ENCODE measurements at places on chromosomes 2 and 18.

- no peak for DNase-seq
Measured at GRCh38 chr2:133633881-133634409, 65.7 kb upstream of the NCKAP5 start.

DNA sequence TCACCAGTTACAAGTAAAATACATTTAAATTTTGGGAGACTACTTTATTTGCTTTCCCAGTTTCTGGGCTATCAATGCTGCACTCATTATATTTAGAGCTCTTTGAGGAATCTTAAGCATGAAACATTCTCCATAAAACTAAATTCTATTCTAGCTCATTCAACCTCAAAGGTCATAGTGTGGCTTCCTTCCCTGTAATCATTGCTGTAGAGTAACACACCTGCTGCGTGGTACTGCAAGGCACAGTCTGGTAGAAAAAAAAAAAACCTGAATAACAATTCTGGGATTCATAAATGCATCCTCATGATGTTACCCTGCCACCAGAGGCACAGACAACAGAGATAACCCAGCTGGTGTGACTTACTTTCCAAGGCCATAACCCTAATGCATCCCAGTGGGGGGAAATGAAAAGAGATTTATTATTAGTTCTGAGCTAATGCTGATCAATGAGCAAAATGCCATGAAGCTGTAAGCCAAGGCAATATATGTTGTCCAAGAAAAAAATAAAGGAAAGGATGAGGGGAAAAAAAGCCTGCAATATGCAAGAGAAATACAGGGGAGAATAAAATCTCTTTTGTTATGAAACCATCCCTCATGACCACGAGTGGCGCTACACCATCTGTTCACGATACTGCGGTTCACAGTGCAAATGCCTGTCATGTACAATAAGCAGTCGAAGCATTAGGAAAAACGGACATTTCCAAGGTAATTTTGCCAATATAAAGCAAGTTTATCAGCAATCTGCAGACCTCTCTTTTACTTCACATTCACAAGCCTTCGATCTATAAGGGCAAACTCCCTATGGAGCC is 1481.6 kb upstream of the PIK3C3 start:
- DNase-seq, result no peak

DNA sequence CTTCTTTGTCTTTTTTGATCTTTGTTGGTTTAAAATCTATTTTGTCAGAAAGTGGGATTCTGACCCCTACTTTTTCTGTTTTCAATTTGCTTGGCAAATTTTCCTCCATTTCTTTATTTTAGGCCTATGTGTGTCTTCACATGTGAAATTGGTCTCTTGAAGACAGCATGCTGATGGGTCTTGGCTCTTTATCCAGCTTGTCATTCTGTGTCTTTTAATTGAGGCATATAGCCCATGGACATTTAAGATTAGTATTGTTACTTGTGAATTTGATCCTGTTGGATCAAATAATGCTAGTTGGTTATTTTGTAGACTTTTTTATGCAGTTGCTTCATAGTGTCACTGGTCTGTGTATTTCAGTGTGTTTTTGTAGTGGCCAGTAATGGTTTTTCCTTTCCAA is 26.3 kb upstream of the DSG1 start:
- DNase-seq, result no peak

- DNase-seq, result no peak
Measured at GRCh38 chr18:48428475-48429177, 19.4 kb upstream of the ZBTB7C start.

DNA sequence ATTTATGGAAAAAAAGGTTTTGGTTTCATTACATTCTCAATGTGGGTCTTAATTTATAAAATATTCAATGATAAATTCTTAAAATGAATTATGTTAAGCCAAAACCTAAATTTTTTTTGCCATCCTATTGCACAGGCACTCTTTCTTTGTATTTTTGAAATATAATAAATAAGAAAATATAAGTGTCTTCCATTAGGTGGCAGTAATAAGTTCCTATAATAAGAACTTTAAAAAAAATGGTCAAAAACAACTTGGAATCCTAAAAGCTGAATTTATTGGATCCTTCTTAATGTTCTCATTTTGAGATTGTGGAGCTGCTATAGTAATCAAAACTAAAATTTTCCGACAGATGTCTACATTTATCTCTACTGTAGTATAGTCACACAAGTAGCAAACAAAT is 5.7 kb downstream of the CALCRL start:
- no peak for DNase-seq

DNA sequence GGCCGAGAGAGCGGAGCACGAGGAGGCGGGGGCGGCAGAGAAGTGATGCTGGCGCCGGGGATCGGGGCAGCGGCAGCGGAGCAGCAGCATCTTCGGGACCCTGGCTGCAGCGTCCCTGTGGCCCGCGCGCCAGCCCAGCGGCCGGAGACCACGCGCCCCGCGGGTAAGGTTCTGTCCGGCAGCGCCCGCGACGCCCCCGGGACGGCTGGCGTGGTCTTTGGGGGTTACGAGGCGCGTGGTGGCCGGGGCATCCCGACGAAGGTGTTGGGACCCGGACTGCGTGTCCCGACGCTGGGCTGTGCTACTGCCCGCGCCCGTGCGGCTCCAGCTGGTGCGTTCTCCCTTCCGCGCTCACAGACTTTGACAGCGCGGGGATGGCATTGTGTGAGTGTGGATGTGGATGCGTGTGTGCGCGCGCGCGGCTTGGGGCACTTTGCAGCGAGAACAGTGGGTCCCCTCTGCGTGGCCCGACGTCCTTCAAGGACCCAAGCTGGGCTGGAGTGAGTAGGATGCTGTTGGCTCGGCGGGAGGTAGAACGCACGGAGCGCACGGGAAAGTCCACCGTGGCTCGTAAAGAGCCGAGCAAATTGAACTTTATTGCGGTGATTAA is 405.0 kb downstream of the XIRP2 start:
- no peak for DNase-seq

- no peak for DNase-seq
Measured at GRCh38 chr2:118858485-118859156, 11.2 kb upstream of the EN1 start.

- no peak for DNase-seq
Measured at GRCh38 chr2:164597983-164598382, 23.3 kb downstream of the GRB14 start.

- no peak for DNase-seq
Measured at GRCh38 chr18:38025433-38026038, 459.9 kb upstream of the CELF4 start.

DNA sequence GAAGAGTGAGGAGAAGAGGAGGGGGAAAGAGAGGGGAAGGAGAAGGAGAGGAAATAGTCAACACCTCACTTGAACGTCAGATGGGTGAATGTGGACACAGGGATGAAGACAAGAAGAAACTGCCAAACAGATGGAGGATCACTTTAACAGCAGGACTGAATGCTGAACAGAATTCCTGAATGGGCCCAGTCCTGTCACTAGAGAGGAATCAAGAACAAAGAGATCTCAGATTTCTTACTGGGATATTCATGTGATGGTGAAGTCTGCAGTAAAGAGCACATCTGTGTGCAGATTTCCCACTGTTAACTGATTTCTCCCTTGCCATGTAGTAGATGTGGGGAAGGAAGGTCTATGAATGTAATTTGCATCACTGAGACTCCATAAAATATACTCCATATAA is 135.4 kb downstream of the L3MBTL4 start:
- no peak for DNase-seq

- DNase-seq, result peak; percentile 99
Measured at GRCh38 chr18:35040988-35041814, at the start of gene MAPRE2. MAPRE2 (plus strand) TSS chr18:35041413; CDS start chr18:35041540, 127 bp downstream.

- no peak for DNase-seq
Measured at GRCh38 chr2:43324259-43325106, 98.1 kb upstream of the ZFP36L2 start.

GRCh38 chr2:70440621-70441020 is 113.0 kb downstream of the TGFA start:
- DNase-seq, result no peak

- DNase-seq, result no peak
Measured at GRCh38 chr2:84940831-84941412, 30.0 kb upstream of the KCMF1 start.

GRCh38 chr2:134976074-134976702 is 57.6 kb downstream of the CCNT2 start:
- no peak for DNase-seq

Data from NCI-H1092 (cell line).